ENCODE measurements at places on chromosomes 3 and 15.

DNA sequence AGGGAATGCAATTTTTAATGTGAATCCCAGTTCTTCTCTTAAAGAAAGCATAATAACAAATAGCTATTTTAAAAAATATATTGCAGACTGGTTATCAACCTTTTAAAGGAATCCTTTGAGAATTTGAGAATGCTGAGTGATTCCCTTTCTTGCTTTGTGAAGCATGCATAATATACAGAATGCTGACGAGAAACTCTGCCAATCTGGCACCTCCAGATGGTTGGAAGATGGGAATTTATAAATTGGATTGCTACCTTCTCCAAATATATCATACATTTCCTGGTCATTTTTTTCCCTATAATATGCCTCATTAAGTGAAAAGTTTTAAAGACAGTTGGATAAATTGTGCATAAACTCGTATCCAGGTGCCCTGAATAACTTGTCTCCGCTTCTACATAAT is 333.9 kb upstream of the ARPP21 start:
- DNase-seq: no peak

- DNase-seq: no peak
Observed at GRCh38 chr3:104992676-104993075, 374.0 kb upstream of the ALCAM start.

- no peak for DNase-seq
Observed at GRCh38 chr3:183372911-183373310, 55.5 kb downstream of the MCF2L2 start.

GRCh38 chr3:120449701-120450599 is 842 bp downstream of the FSTL1 start:
- DNase-seq: no peak

DNA sequence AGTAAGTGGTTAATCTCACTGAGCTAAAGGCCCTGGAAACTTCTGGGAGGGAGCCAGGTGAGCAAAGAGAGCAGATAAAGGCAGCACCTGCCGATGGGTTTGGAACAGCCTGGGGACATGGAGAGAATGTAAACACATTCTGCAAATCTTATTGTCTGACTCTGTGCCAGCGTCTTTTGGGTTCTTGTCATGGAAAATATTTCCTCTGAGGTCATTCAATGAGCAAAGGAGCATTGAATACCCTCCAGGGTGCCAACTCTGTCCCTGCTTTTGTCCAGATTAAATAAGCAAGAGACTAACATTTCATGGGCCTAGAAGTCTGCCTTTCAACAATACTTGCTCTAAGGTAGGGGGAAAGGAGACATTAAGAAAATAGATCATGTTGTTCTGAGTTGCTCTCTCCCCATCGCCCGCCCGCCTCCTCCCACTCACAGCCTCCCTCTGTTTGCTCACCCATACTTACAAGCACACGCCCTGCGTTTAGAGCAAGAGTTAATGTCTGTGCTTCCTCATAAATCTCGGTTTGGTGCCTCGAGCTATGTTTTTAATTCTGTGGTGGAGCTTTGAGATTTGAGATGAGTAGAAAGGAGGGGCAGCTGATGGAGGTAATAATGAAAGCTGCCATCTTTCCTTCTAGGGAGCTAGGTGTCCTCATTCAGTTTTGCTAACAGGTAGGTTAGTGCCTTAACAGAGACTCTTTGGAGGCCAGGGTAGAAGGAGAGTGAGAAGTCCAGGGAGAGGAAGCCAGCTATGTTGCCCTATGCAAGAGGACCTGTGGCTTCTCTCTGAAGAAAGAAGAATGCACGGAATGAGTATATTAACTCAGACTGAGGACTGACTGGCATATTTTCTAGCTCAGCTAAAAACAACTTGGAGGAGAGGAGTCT is 132.9 kb downstream of the TPRG1 start:
- no peak for DNase-seq

GRCh38 chr3:195040773-195041520 is 230.0 kb downstream of the XXYLT1 start:
- no peak for DNase-seq

GRCh38 chr3:140077406-140077805 is 142.4 kb downstream of the CLSTN2 start:
- DNase-seq: no peak

GRCh38 chr15:39453620-39454019 is 127.3 kb upstream of the THBS1 start:
- no peak for DNase-seq

DNA sequence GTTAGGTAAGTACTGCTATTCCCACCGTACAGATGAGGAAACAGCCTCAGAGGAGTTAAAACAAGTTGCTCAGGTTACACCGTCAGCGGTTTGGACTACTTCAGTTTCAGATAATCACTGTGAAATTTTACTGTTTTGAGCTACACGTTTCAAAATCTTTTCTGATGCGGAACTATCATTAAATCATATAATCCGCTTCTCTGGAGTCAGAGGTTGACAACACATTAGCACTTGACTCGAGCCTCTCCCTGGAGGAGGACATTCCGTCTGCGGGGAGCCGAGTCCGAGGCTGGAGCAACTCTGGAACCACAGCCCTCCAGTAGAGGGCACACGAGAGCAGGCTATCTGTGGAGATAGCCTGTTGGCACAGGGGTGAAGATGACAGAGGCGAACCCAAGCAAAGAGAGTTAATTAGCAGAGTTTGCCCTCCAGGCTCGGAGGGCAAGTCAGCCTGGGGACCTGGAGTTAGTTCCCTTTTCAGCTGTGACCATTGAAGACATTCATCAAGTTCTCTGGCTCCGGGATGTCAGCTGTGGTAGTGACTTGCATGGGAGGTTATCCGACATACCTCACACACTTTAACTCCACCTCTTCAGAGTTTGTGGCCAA is 131.2 kb downstream of the IGF1R start:
- peak; percentile 43 for DNase-seq

- DNase-seq: no peak
Observed at GRCh38 chr3:46835491-46835890, 27.8 kb downstream of the MYL3 start.

DNA sequence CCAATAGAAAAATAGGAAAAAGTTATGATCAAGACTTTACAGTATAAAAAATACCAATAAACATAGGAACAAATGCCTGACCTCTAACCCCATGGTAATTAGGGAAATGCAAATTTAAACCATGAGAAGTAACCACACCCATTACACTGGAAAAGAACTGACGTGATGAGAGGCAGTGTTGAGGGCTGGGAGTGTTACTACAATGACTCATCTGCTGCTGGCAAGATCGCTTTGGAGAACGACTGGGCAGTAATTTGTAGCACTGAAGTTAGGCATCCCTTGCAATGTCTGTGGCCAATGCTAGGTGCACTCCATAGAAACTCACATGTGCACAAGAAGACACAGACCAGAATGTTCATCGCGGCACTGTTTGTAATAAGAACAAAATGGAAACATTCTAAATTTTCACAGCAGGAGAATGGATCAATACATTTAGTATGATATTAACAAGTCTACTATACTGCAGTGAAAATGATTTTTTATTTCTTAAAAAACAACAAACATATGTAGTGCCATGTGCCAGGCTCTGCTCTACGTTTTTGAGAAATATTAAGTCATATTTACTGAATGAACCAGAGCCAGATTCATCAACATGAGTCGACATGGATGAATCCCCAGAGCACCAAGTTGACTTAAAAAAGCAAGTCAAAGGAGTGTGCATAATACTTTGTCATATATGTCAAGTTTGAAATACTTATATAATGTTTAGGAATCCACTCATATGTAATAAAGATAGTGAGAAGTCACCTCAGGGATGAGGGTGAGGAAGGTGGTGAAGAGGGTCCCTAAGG is 37.6 kb upstream of the EPHB3 start:
- no peak for DNase-seq

GRCh38 chr15:68187559-68187958 is 17.6 kb downstream of the CALML4 start:
- no peak for DNase-seq

GRCh38 chr3:158447408-158447807 is 123.6 kb upstream of the MLF1 start:
- no peak for DNase-seq

GRCh38 chr3:171776839-171777583 is 33.3 kb downstream of the PLD1 start:
- no peak for DNase-seq

DNA sequence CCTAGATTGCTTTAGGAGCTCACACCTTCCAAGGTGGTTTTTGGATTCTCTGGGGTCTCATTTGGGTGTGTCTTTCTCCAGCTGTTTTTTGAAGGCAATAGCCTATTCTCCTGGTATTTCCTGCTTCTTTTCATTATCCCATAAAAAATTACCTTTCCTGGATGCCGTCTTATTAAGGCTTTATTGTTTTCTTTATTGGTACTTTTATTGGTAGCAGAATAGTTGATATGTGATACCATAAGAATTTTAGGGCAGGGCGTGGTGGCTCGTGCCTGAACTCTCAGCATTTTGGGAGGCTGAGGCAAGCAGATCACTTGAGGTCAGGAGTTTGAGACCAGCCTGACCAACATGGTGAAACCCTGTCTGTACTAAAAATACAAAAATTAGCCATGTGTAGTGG is 18.3 kb upstream of the MEF2A start:
- DNase-seq: no peak

DNA sequence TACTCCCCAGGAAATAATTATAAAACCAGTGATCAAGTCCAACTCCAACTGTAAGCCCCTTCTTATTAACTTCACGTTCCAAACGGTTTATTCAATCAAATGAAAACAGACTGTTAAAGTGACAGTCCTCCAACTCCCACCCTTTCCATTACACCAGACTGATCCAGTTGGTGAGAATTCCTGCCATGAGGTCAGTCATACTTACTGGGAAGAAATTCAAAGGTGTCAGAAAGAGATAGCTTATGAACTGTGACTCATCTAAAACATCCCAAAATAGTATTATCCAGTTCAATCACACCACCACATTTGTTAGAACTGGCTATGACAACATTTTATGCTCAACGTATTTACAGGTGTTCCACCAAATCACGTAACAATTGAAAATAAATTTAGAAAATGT is 19.5 kb downstream of the SMARCC1 start:
- no peak for DNase-seq

GRCh38 chr15:52340093-52340492 is 44.5 kb upstream of the MYO5C start:
- DNase-seq: no peak

GRCh38 chr3:16467393-16467792 is 46.1 kb downstream of the RFTN1 start:
- DNase-seq: peak; percentile 24

GRCh38 chr15:34594361-34594760 is 10.9 kb upstream of the GOLGA8B start:
- DNase-seq: no peak

DNA sequence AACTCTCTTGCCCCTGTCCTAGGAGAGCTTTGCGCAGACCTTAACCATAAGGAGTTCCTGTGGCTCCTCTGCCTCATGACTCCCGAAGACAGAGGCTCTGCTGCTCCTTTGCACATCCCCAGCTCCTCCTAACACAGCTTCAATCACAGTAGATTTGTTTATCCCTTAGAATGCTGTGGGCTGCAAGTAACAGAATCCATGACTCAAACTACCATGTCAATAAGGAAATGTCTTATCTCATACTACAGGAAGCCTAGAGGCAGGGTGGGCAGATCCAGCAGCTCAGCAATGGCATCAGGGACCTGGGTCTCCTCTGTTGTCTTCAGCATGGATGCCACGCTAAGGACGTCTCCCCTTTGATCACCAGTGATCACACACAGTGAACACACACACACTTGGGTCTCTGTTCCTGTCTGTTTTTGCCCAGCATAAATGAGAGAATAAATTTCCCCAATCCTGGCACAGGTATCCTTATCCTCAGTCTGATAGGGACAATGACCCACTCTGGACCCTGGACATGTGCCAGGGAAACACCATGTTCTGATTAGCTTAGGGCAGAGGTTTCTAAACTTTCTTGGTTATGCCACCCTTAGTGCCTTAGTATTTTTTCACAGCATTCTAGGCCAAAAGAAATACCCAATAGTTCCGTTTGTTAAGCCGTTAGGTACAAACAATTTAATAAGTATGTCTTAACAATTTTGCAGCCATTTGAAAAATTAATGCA is 46.1 kb upstream of the MRPS22 start:
- DNase-seq: no peak

- no peak for DNase-seq
Observed at GRCh38 chr15:44035781-44036699, 159.0 kb downstream of the FRMD5 start.

GRCh38 chr3:124277144-124277890 is 285.4 kb upstream of the ROPN1 start:
- DNase-seq: no peak

DNA sequence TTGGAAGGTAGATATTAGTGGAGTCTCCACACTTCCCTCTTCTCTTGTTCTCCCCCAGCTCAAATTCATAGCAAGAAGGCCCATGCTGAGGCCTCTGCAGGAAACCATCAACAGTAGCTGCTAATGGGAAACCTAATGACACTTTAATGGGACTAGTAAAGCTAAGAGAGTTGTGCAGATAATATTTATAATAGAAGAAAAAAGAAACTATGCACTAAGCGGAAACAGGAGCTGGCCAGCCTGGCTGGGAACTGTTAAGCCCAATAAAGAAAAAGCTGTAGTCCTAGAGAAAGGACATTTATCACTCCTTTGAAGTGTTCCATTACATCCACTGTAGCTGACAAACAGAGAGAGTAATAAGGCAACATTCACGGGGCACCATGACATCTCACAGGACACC is 229.6 kb downstream of the IGSF11 start:
- DNase-seq: no peak

- DNase-seq: no peak
Observed at GRCh38 chr3:197465996-197466549, 89.7 kb downstream of the BDH1 start.

GRCh38 chr3:33577173-33577572 is 137.0 kb upstream of the UBP1 start:
- no peak for DNase-seq

DNA sequence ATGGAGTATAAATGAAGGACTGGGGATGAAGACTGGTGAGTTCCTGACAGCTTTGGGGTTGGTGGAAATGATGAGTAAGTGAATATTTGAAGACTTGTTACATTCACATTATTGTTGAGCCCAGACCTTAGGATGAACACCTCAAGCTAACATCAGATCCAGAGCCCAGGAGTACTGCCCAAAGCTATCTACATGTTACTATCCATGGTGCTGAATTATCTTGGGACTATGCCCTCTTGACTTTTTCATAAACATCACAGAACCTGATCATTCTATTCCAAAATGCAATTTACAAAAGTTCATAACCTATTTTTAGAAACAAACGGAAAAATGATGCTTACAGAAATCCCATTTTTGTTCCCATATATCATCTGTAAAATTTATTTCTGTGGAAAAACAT is 613.3 kb downstream of the TUSC7 start:
- no peak for DNase-seq

- no peak for DNase-seq
Observed at GRCh38 chr3:59809016-59809415, 759.2 kb upstream of the CFAP20DC start.

GRCh38 chr15:74340150-74340549 is 27.3 kb downstream of the CYP11A1 start:
- no peak for DNase-seq

DNA sequence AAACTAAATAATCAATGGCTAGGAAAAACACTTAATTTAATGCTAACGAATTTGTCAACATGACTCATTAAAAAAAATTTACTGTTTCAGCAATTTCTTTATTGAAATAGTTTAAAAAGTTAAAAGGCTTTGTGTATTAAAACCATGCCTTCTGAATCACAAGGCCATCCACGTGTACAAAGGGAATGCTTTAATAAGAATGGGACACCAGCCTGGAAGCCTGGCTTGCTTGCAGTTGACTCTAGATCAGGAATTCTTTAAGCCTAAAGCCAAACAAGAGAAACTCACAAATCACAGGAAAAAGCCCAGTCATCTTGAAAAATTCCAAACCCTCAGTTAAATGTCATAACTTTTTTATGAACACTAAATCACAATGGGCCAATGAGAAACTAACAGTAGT is 137.6 kb downstream of the PEAK1 start:
- DNase-seq: no peak

Data from stimulated activated CD8-positive, alpha-beta memory T cell treated with anti-CD3 and anti-CD28 coated beads, Interleukin-4, amount 100 ng/mL, for 4 hours (primary cell).